Mucosa of descending colon (tissue), 3 donors: ENCODE measurements at places on chromosomes 6 and 20. TPM values are rescaled to one million over a fixed set of nuclear protein-coding genes. Genes with fewer than 3 reads are reported as not detected.

MEI4 gene
- not detected for total RNA-seq

ECT2L gene
- not detected for total RNA-seq

OTOR gene
- not detected for total RNA-seq

SLC22A7 gene
- total RNA-seq = not detected

SYNE1 gene
- total RNA-seq = 16.8 TPM

MYCT1 gene
- total RNA-seq = 6.2 TPM

TMEM217 gene
- total RNA-seq = 1.5 TPM

SAMD3 gene
- 1.7 TPM for total RNA-seq

CD24 gene
- 1,593 TPM for total RNA-seq

LIN28B gene
- total RNA-seq = not detected

FAM83C gene
- total RNA-seq = 0.41 TPM

WFDC2 gene
- total RNA-seq = 78.0 TPM

KCNB1 gene
- 0.46 TPM for total RNA-seq

FGD2 gene
- total RNA-seq = 14.1 TPM

OR2J3 gene
- total RNA-seq = not detected

DEFB114 gene
- total RNA-seq = not detected

EPHA7 gene
- total RNA-seq = 126 TPM

PHF3 gene
- total RNA-seq = 49.7 TPM

TXLNB gene
- 0.29 TPM for total RNA-seq

RBL1 gene
- total RNA-seq = 5.8 TPM

FABP7 gene
- total RNA-seq = not detected

TCP11 gene
- total RNA-seq = not detected

GNAS-AS1 gene
- 0.54 TPM for total RNA-seq

CD109 gene
- total RNA-seq = 1.7 TPM

TBC1D32 gene
- 8.6 TPM for total RNA-seq

KIF25 gene
- 0.41 TPM for total RNA-seq
